ENCODE measurements at places on chromosomes 4 and X.
A peak's percentile ranks its signal among the peaks of the same experiment; 100 is the strongest.

DNA sequence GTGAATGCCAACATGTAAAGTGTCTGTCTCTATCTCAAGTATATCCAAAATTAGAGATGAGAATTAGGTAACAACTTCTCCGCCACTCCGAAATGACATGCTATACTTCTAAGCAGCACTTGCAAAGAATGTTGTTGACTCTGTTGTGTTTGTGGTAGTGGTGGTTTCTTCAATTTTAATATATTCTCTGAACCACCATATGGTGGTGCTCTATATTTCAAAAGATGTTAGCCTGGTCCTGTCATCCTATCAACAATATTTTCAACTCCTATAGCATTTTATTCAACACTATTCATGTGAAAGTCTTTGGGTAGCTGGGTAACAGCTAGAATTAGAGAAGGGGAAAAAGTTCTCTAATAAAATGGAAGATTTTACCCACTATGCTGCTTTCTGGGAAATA lies 1622.8 kb upstream of the IGFBP7 start:
- peak; percentile 25 for DNase-seq

DNA sequence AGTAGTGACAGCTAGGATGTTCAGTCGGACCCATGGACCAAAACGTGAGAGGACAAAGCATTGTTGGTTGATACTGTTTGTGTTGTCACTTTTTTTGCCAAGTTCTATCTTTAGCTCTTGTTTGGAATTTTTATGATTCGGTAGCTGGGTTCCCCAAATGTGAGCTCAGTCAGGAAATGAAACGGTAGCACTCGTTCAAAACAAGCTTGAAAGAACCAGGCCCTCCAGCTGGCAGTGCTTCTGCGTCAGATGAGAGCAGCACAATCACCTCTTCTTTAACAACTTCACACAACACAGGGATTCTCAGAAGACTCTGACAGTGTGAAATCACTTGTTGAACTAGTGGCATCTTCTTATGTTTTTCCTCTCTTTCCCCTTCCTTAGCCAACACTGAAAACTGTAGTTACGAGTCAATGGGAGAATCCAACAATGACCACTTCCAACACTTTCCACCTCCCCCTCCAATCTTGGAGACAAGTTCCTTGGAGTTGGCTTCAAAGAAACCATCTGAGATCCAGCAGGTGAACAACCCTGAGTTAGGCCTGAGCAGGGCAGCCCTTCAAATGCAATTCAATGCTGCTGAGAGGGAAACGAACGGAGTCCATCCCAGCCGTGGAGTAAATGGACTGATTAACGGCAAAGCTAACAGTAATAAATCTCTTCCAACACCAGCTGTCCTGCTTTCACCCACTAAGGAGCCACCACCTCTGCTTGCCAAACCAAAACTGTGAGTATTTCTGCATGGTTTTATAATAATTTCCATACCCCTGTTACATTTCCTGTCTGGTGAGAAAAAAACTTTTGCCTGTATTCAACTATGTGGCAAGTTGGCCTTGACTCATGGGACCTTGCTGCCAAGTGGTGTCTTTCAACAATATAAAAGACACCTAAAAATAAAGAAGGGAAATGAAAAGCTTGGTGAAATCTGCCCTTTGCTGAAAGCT lies 214.6 kb downstream of the PALLD start:
- DNase-seq, result no peak

DNA sequence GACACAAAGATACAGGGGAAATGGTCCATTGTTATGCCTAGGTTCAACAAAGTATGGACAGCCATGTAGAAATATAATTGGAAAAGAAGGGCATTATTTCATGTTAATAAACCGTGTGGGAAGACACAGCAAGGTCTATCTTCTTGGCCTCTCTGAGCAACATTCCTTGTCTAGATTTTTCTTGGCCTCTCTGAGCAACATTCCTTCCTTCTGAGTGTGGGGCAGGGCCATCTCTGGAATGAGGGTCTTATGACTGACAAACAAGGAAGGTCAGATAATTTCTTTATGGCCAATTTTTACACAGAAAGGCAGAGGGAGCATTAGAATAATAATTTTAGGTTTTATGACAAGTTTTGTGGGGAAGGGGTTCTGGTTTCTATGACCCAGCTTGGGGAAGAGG lies 24.3 kb upstream of the MAOA start:
- no peak for DNase-seq

DNA sequence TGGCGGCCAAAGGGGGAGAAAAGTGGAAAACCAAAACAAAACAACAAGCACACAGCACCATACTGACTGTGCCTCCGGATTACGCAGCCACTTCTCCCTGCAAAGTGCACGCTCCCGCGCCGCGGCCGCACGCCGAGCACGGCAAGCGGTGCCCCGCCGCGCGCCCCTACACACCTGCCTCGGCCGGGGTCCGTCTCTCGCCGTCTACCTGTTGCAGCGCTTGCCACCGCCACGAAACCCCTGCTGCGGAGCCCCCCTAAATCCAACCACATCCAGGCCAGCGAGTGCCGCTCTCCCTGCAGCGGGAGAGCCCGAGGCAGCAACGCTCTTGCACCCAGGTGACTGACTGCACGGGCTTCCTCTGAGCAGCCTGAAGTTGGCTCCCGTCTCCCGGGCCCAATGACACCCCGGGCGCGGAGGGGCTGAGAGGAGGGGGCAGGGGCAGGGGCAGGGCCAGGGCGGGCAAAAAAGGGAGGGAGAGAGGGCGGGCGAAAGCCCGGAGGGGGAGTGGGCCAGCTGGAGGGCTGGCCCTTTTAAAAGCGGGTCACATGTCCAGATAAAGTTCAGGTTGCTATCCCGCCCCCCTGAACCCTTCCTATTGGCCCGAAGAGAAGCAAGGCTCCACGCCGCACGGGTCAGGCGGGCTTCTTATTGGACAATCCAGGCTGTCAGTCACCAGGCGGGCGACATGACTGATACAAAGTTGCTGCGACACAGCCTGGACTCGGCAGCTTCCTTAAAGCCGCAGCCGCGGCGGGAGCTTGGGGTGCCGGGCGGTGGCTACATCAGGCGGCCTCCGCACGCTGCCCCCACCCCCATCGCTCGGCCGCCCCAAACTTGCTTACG lies at the start of gene NR3C2:
TSS of gene NR3C2 (minus strand) at position 429 of the 846 bp plus-strand sequence.
- peak; percentile 97 for DNase-seq

- DNase-seq, result no peak
Measured at GRCh38 chr4:70718811-70719604, 2.8 kb upstream of the RUFY3 start.

GRCh38 chr4:73864365-73864764 lies 4.8 kb upstream of the CXCL1 start:
- peak; percentile 72 for DNase-seq

DNA sequence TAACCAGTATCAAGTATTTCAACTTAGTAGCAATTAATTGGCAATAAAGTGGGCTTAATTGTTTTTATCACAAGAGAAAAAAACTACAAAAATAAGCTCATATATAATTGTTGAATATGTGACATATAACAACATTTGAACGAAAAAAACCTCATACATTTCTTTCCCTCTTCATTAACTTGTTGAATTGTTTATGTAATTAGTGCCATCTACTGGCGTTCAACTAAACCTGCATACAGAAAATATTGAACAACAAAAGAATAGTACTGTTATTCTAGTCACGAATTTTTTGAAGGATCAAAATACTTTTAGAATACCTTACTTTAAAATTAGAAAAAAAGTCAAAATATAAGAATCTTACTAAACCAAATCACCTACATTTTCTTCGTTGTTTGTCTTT lies 586.5 kb upstream of the FTHL17 start:
- DNase-seq, result peak; percentile 61
